ENCODE measurements at places on chromosomes 1 and 21. TPM values are rescaled to one million over a fixed set of nuclear protein-coding genes. Genes with fewer than 3 reads are reported as not detected.

MRPL55 gene
- total RNA-seq = 64.6 TPM

TSTD1 gene
- not detected for total RNA-seq

NID1 gene
- 27.4 TPM for total RNA-seq

- H3K4me3 ChIP-seq = no peak overlapping the region
- H3K27ac ChIP-seq = no peak overlapping the region
- no peaks in the 10 kb centered on the region for H3K4me1 ChIP-seq
Observed at GRCh38 chr1:219476116-219476515, 136.8 kb downstream of the ZC3H11B start.

GRCh38 chr1:179516976-179517705 lies 58.6 kb downstream of the NPHS2 start:
- DNase-seq = no peak
- no peak overlapping the region for H3K27ac ChIP-seq
- H3K4me1 ChIP-seq = no peaks in the 10 kb centered on the region
- no peaks in the 10 kb centered on the region for H3K36me3 ChIP-seq

DNA sequence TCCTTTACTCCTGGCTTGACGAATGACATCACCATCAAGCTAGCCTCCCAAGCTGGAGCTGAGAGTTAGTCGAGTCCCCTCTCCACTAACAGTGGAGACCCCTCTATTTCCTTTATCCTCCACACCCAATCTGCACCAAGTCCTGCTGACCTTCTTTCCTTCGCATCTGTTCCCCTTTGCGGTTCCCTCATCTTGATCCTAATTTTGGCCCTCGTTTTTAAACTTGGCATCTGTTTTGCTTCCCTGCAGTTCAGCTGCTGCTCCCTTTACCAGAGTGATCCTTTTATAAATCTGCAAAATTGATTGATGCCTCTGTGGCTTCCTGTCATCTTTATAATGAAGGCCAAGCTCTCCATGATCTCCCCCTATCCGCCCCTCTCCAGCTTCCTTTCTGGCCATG lies 49.0 kb upstream of the TSPAN2 start:
- H3K36me3 ChIP-seq = no peaks in the 10 kb centered on the region
- DNase-seq = no peak
- H3K27ac ChIP-seq = no peak overlapping the region
- peaks cover 3% of the 10 kb centered on the region for H3K4me1 ChIP-seq

DNA sequence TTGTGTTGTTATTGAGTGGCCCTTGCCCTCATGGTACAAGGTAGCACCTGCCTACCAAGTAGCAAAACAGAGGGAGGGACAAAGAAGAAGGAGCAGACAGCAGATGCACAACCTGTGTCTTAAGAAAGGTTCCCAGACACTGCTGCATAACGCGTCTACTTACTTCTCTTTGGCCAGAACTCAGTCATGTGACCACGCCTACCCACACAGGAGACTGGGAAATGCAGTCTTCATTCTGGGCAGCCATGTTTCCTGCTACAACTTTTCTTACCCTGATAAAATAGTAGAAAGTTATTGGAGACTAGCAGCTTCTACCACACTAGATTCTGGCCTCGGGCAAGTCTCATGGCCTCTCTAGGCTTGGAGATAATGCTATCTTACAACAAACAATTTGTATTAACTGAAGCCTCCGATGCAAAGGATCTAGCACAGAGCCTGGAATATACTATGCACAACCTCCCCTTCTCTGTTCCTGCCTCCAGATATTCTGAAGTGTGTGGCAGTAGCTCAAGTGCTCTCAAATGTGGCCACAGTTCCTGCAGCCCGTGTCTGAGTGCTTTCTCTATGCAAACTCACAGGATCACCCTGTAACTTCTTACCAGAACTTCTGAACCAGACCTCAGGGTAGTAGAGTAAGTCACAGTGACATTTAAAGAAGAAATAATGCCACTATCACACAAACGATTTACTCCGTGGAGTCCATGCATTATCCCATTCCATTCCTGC lies 34.1 kb upstream of the BTG2 start:
- H3K27me3 ChIP-seq = no peaks in the 10 kb centered on the region
- peaks cover 49% of the 10 kb centered on the region for H3K4me1 ChIP-seq
- DNase-seq = peak; percentile 74
- no peak overlapping the region for H3K4me3 ChIP-seq

DNA sequence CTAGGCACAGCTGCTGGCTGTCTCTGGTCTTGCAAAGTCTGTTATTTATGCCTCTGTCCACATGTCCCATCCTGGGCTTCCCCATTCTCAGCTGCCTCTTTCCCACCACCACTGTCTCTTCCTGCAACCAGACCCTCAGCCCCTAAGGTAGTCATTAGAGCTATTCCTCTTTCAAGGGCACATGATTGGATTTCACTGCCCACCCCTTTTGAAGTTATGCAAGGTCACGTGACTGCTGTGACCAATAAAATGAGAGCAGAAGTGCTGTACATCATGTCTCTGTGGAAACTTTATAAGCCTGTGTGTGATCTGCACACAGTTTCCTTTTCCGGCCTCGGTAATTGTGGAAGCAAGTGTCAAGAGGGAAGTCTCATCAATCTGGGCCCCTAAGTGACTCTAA lies 136.6 kb upstream of the HMGB4 start:
- no peak overlapping the region for H3K27ac ChIP-seq
- H3K27me3 ChIP-seq = peaks cover 4% of the 10 kb centered on the region
- no peaks in the 10 kb centered on the region for H3K36me3 ChIP-seq
- no peak for DNase-seq

DNA sequence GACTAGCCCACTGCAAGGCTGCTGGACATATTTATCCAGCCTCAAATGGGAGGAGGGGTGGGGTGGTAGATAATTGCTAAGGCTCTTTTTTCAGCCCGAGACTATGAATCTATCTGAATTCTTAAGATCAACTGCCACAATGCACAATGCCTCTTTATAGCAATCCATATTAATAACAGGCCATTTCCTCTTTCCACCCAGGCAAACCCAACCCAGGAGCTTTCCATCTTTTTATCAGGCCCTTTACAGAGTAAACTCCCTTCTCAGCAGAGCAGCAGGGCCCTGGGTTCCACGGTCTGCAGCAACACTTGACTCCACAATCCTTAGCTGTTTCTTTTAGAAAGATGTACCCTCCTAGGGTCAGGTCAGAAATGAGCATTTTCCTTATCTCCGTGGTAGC lies 806 bp downstream of the DDOST start:
- H3K36me3 ChIP-seq = peaks cover 22% of the 10 kb centered on the region
- peaks cover 11% of the 10 kb centered on the region for H3K4me1 ChIP-seq
- peak overlapping the region; percentile 70 for H3K4me3 ChIP-seq
- DNase-seq = no peak

GRCh38 chr1:80457409-80457808 lies 1343.3 kb upstream of the ADGRL2 start:
- no peak for DNase-seq
- no peaks in the 10 kb centered on the region for H3K36me3 ChIP-seq
- H3K27ac ChIP-seq = no peak overlapping the region
- H3K4me1 ChIP-seq = no peaks in the 10 kb centered on the region

- no peaks in the 10 kb centered on the region for H3K36me3 ChIP-seq
- H3K4me3 ChIP-seq = no peak overlapping the region
- no peaks in the 10 kb centered on the region for H3K27me3 ChIP-seq
- no peak for DNase-seq
- peaks cover 11% of the 10 kb centered on the region for H3K4me1 ChIP-seq
- no peak overlapping the region for H3K27ac ChIP-seq
Observed at GRCh38 chr21:45146306-45146705, 71.9 kb downstream of the ADARB1 start.

GRCh38 chr1:27572679-27573426 lies 31.1 kb downstream of the AHDC1 start:
- H3K4me3 ChIP-seq = no peak overlapping the region
- DNase-seq = peak; percentile 77
- H3K27me3 ChIP-seq = no peaks in the 10 kb centered on the region
- H3K36me3 ChIP-seq = peaks cover 10% of the 10 kb centered on the region
